CD4-positive, alpha-beta T cell treated with Interleukin-17A for 4 hours (primary cell): ENCODE measurements at places on chromosomes 12 and 14.
A peak's percentile ranks its signal among the peaks of the same experiment; 100 is the strongest.

- DNase-seq: no peak
Measured at GRCh38 chr12:51342416-51342815, 4.1 kb downstream of the CELA1 start.

- DNase-seq: no peak
Measured at GRCh38 chr12:131570596-131570995, 140.3 kb upstream of the SFSWAP start.

DNA sequence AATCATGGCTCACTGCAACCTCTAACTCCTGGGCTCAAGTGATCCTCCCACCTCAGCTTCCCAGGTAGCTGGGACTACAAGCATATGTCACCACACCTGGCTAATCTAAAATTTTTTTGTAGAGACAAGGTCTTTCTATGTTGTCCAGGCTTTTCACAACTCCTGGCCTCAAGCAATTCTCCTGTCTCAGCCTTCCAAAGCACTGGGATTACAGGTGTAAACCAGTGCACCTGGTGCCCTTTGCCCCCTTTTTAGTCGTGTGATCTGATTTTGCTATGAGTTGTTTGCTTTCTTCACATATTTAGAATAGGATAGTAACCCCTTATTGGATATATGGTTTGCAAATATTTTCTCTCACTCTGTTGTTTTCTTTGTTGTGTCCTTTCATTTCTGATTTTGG is 1.7 kb upstream of the RAD52 start:
- DNase-seq: no peak

DNA sequence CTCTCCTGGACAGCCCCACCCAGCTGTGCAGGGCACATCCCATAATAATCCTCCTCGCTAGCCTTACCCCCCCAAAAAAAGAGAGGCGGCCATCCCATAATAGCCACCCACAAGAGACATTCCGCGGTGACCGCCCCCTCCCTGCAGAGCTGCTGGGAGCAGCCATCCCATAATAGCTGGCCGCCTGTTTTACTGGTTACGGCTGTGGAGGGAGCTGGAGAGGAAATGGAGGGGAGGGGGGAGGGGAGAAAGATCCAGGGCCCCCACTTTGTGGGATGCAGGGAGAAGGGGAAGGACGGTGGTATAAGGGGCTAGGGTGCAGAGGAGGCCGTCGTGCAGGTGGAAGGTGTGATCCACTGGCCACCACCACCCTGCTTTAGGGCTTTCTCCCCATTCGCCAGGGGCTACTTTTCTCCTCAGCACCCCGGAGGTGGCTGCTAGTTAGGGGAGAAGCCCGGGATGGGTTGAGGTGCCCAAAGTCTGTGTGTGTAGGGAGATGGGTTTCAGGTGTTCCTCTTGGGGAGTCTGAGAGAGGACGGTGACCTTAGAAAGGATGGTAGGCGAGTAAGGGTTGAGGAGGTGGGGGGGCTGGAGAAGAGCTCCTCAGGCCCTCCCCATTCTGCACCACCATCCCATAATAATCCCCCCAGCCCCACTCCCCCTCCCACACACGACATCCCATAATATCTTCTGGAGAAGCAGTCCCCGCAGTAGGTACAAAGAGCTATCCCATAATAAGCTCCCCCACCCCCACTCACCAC is 6.0 kb upstream of the CHD4 start:
- DNase-seq: peak; percentile 40

DNA sequence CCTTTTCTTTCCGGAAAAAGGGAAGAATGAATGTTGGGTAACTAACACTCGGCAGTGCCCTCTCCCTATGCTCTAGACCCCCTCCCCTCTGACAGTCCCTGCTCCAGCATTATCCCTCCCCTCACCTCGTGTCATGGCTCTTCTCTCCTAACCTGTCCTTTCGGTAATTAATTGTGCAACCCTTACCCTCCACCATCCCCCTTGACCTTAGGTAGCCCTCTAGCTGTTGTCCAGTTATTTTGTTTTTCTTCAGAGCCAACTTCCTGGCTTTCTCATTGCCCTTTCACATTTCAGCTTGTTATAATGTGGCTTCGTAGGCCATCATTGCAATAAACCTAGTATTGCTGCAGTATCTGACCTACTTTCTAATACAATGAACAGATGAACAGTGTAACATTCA is 11.2 kb downstream of the ARG2 start:
- no peak for DNase-seq

GRCh38 chr14:42633504-42634095 is 1026.9 kb downstream of the LRFN5 start:
- no peak for DNase-seq

- no peak for DNase-seq
Measured at GRCh38 chr14:61221906-61222305, 59.2 kb downstream of the TMEM30B start.

DNA sequence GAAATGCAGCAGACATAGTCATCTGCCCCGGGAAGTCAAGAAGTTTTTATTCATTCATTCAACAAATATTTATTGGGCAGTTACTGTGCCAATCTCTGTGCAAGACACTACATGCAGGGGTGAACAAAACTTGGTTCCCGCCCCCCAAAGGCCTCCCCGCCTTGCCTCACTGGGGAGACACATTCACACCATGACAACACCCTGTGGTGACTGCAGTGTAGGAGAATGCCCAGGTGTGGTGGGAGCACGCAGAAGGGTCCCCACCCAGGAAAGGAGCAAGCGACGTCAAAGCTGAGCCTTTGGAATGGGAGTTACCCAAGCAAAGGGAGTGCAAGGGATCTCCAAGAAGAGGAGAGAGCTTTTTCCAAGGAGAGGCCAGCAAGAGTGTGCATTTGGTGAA is 1.6 kb upstream of the AQP6 start:
- no peak for DNase-seq

DNA sequence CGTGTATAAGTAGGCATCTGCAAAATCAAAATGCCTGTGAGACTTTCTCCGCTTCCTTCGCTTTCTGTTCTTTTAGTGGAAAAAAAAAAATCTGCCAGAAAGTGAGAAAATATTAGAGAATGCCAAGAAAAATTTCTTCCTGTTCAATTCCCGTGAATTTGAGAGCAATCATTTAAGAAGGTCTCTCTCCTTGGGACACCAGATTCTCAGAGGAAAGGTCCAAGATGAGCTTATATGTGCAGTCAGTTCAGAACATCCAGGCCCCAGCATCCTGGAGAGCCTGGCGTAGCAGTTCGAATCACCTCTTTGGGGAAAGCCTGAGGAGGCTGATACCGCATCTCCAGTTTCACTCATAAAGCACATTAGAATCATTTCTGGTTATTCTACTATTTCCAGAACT is 912.8 kb downstream of the GALC start:
- no peak for DNase-seq

DNA sequence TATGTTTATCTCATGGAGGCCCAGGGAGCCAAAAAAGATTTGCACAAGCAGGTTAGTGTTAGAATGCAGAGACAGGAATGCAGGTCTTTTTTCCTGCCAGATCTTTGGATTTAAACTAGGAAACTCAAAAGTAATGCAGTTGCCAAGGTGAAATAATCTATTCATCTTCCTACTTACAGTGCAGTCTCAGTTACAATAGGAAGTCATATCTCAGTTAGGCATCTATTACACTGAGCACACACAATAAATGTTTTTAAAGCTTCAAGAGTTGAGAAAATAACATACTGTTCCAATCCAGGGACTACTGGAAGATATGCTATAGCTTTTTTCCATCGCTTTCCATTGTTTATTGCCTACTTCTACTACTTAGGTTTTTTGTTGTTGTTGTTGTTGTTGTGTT is 279.3 kb upstream of the E2F7 start:
- no peak for DNase-seq

DNA sequence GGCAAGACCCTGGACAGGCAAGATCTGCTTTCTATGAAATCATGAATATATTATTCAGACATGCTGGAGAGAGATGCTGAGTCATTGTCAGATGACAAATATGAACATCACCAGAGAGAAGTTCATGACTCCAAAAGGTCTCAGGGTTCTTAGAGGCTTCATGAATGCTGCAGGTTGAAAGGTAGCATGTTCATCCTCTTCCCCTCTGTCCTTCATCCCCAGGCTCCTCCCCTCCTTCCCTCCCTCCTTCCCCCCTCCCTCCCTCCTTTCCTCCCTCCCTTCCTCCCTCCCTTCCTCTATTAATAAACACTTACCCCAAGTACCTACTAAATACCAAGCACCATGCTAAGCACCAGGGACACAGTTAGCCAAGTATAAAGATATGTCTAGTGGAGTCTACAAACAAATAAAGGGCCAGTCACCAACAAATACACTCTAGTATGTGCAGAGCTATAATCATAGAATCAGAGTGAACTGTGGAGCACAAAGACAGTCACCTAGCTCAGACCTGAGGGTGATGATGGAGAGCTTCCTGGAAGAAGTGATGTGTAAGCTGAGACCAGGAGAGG is 46.2 kb downstream of the RPH3A start:
- no peak for DNase-seq

GRCh38 chr14:22070119-22070982 is 396.7 kb upstream of the OR4E1 start:
- peak; percentile 73 for DNase-seq

DNA sequence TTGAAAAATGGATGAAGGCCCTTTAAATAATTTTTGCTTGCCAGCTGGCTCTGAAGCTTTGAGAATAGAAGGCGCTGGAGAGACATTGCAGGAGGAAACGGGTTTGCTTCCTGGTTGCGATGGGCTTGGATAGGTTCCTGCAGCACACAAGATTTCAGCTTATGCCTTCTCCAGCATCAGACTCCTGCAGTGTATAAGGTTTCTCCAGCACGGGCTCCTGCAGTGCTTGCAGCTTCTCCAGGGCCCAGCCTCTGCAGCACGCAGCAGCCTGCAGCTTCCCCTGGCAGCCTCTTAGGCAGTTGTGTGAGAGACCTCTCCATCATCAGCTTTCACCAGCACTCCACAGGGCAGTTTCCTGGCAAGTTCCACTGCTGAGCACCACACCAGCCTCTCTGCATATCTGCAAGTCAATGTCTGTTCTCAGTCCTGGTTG is 78.7 kb upstream of the ZDHHC17 start:
- DNase-seq: peak; percentile 3

DNA sequence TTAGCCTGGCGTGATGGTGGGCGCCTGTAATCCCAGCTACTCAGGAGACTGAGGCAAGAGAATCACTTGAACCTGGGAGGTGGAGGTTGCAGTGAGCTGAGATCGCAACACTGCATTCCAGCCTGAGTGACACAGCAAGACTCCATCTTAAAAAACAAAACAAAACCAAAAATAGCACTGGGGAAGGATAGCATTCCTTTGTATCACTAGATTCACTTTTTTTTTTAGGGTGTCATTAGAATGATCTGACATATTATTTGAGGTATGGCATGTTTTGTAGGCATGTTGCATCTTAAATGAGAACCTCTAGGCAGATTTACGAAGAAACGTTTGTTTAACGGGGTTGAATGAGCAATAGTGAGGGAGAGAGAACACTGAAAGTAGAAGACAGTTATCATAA is 16.8 kb upstream of the FAR2 start:
- no peak for DNase-seq

DNA sequence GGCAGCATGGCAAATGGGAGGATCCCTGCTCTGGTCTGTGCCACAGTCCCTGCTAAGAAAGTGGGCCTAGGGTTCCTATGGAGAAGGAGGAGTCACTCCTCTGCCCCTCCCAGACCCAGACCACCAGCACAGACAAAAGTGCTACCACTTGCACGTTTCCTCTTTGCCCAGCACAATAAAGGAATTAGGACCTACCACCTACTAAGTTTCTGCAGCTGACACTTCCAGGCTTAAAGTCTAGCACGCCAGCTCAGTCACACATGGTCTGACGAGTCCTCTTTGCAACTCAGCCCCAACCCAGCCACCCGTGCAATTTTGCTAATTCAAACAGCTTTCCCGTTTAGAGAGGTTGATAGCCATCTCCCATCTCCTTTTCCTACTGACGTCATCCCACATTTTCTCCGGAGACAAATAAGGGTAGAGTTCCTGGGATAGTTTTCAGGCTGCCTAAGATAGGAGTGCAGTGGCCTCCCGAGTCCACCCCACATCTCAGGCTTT is 66.2 kb upstream of the PTGR2 start:
- peak; percentile 54 for DNase-seq

- no peak for DNase-seq
Measured at GRCh38 chr14:99664058-99664936, 19.4 kb downstream of the HHIPL1 start.

GRCh38 chr12:40248585-40249297 is 23.9 kb downstream of the LRRK2 start:
- no peak for DNase-seq

- DNase-seq: no peak
Measured at GRCh38 chr12:105351523-105351922, 21.0 kb downstream of the C12orf75 start.

DNA sequence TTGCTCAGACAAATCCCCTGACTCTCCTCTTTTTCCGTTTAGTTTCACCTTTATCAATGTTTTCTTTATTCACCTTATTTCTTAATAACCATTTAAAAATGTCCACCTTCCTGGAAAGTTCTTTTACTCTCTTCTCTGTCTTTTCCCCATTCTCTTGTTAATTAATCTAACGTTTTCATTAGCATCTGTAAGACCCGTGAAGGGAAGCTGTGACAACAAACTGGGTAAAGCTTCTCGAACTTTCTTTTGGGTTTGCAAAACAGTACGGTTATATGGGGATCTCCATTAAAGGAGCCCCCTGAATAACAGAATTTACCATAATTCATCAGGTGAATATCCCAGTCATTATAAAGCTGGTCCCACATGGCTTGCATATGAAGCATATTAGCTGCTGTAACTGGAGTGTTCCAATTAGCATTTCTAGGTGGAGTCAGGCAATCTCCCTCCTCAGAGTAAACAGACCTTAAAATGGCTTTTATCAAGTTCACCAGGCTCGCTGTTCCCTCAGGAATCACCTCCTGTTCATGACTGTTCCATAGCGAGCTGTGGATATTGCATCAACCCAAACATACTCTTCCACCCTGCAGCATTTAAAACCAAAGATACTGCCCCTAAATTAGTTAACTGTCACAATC is 42.4 kb downstream of the TMEM30B start:
- DNase-seq: no peak

DNA sequence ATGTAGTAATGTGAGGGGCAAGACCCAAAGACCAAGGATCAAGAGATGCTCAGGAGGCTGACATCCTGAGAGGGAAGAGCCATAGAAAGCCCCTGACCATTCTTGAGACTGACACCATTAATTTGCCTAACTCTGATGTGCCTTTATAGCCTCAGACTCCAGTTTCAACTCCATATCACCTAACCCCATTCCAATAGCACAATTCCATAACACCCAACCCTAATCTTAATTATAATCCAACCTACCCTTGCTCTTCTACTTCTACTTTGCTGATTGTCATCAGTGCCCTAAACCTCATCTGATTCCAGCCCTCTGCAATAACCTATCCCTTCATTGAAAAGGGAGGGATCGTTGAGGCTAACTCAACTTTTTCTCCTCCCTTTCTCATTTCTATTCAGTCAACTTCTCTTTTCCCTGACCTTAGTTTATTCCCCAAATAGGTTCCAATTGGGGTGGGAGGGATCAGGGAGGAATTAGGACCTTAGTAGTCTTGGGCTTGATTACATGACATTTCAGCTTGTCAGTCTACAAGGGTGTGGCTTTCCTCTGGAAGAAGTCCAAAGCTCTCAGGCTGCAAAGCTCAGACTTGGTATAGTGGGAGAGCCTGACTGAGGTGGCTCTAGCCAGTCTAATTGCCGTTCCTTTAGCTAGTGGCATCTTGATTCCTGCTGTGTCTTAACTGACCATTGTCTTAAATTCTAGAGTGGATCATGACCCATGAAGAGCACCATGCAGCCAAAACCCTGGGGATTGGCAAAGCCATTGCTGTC is 3.1 kb downstream of the PFKM start:
- DNase-seq: no peak
